ENCODE measurements at places on chromosomes 16 and 17.

DNA sequence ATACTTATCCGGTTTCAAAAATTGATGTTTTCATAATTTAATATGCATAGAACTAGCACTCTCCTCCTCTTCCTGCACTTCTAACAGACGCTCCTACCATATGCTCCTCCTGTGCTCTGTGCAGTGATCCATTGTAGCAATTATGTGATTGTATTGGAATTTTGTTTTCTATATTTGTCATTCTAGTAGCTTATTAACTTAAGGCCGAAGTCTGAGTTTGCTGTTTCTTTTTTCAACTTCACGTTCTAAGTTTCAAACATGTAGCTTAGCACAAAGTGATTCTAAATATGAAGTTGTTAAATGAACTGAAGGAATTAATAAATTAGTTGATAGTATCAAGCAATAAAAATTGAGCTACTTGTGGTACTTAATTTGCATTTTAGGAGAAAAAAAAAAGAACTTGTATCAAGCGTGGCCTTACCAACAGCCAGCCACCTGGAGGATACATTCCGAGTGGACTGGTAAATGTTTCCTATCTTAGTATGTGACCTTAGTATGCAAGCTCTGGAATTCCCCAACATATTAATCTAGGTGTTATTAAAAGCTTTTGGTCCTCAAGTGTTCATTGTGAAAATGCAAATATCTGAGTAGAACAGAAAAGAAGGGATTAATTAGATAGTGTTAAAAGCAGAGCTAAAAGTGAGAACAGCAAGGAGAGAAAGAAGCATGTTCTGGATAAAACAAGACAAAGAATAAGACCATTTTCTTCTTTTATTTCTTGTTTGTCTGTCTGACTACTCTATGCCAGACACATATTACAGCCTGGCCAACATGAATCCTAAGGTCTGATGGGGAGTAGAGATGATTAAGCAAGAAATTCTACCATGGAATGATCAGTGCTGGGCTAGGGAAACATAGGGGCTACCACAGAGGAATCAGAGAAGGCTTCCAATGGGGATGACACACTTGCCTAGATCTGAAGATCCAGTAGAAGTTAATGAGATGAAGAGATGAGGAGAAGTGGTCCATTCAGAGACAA, 290.4 kb upstream of the MON1B start:
- DNase-seq = no peak

- no peak for DNase-seq
These were observed 12.3 kb downstream of the HSDL1 start for GRCh38 chr16:84132527-84133285.

- DNase-seq = no peak
These were observed 16.4 kb upstream of the SLC16A11 start for GRCh38 chr17:7060165-7060891.

GRCh38 chr17:50058296-50058953, 2.5 kb downstream of the ITGA3 start:
- DNase-seq = no peak

GRCh38 chr17:78490156-78490555, 87.0 kb downstream of the DNAH17 start:
- DNase-seq = no peak

DNA sequence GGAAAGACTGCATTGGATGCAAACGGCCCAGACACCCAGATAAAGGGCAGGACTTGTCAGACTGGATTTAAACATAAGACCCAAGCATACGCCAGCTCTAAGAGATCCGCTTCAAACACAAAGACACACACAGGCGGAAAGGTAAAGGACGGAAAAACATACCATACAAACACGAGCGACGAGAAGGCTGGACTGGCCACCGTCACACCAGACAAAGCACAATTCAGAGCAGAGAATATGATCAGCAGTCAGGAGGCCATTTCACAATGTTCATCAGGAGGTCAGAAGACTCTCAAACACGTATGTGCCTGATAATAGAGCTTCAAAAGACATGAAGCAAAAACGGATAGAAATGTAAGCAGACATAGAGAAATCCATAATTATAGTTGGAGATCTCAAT, 84.9 kb upstream of the GNG13 start:
- DNase-seq = no peak

GRCh38 chr17:2194889-2195335, 108.7 kb downstream of the SMG6 start:
- DNase-seq = no peak

- DNase-seq = no peak
These were observed 158.3 kb downstream of the NTN1 start for GRCh38 chr17:9179602-9180001.

- no peak for DNase-seq
These were observed 307.5 kb downstream of the MAP2K4 start for GRCh38 chr17:12328204-12328603.

DNA sequence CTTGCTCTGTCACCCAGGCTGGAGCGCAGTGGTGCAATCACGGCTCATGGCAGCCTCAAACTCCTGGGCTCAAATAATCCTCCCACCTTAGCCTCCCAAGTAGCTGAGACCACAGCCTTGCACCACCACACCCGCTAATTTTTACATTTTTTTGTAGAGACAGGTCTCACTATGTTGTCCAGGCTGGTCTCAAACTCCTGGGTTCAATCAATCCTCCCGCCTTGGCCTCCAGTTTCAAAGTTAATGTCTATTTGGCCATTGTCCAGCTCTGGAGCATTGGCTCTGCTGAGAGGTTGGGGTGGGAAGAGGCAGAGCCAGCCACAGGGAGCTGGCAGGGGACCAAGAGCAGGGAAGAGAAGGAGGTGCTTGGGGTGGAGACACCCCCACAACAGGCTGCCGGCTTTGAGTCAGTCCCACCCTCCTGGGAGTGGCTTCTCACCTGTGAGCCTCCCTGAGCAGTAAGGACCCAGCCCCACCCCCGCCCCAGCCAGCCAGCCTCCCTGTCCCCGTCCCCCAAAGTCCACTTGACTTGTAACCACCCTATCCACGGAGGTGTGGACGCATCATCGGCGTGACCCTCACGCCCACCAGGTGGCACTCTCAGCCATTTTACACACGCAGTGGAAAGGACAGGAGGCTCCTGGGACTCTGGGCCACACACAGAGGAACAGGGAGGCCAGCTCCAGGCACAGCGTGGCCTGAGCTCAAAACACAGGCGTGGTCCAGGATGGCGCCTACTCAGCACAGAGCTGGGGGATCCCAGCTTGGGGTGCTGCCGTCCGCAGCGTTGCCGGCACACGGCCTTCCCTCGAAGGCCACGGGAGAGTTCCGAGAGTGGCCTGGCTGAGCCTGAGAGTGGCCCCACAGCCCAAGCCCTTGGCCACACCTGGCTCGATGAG, 22.8 kb upstream of the PVALEF start:
- no peak for DNase-seq

GRCh38 chr17:74920642-74921025, 2.4 kb downstream of the USH1G start:
- DNase-seq = no peak

GRCh38 chr16:16191493-16192167, 31.7 kb downstream of the ABCC6 start:
- DNase-seq = no peak

DNA sequence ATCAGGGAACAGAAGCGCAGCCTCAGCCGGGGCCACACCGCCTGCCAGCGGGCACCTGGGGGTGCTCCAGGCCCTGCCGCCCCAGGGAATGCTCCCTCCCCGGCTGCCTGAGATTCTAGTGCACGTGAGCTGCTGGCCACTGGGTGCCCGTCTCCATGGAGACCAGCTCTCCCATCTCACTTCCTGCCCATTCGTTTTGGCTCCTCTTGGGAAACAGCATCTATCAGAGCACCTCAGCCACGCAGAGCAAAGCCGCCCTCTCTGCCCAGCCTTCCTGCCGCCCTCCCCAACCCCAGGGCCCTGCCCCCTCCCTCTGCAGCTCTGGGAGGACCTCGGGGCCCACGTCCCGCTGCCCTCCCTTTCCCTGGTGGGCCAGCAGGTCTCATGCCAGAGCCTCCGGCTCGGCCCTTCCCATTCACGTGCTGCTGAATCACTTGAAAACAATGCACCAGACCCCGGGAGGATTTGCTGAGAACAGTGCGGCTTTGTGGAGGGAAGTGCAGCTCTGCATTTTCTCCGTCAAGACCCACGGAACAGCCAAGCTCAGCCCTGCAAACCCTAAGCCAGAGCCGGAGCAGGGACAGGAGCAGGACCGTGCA, 19.4 kb downstream of the CEP295NL start:
- no peak for DNase-seq

- DNase-seq = no peak
These were observed 708.0 kb upstream of the SOX9 start for GRCh38 chr17:71412803-71413202.

DNA sequence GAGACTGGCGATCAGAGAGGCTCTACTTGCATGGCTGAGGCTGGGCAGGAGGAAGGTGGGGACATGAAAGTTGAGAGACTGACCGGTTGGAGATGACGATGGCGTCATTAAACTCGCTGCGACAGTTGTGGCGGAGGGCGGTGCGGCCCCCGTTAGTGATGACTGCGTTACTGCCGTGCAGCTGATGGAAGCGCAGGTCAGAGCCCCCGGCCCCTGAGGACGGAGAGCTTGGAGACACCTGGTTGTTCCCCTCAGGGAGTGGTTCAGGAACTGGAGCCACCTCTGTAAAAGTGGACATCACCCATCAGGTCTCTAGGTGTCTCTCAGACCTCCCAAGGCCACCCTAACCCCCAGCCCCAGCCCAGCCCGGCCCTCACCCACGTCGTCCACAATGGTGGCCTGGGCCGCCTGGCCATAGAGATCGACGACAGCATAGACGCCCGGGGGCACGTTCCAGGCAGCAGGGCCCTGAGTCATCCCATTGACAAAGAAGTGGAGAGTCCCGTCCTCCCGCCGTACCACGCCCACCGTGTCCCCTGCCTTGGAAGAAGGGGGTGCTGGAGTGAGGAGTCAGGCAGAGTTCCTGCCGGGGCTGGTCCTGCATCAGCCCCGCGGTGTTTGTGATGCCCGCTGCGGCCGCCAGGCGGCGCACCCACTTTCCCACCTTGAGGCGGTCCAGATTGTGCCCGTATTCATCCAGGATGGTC, 5.3 kb downstream of the NEURL4 start:
- no peak for DNase-seq

- DNase-seq = no peak
These were observed 271.6 kb upstream of the TNRC6C start for GRCh38 chr17:77686903-77687302.

GRCh38 chr16:3488801-3489200, 6.5 kb downstream of the C16orf90 start:
- no peak for DNase-seq

- no peak for DNase-seq
These were observed 5.5 kb upstream of the MXRA7 start for GRCh38 chr17:76716146-76716838.

DNA sequence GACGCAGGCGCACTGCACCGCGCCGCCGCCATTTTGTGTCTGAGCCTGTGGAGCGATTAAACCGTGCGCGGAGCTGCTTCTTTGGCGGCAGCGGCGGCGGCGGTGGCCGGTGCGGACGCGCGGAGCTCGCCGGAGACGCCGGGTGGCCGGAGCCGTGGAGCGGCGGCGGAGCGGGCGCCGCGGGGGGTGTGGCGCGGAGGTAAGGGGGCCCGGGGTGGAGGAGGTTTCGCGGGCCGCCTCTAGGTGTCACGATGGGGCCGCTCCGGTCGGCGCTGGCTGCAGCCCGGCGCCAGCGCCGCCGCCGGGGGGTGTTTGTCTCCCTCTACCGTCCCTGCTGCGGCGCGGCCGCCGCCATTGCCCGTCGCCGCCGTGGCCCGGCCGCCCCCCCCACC, at the start of gene CTCF:
CTCF (plus strand) TSS at position 1 of the 392 bp plus-strand sequence. CDS start 48,307 bp downstream, outside the sequence.
- DNase-seq = no peak

DNA sequence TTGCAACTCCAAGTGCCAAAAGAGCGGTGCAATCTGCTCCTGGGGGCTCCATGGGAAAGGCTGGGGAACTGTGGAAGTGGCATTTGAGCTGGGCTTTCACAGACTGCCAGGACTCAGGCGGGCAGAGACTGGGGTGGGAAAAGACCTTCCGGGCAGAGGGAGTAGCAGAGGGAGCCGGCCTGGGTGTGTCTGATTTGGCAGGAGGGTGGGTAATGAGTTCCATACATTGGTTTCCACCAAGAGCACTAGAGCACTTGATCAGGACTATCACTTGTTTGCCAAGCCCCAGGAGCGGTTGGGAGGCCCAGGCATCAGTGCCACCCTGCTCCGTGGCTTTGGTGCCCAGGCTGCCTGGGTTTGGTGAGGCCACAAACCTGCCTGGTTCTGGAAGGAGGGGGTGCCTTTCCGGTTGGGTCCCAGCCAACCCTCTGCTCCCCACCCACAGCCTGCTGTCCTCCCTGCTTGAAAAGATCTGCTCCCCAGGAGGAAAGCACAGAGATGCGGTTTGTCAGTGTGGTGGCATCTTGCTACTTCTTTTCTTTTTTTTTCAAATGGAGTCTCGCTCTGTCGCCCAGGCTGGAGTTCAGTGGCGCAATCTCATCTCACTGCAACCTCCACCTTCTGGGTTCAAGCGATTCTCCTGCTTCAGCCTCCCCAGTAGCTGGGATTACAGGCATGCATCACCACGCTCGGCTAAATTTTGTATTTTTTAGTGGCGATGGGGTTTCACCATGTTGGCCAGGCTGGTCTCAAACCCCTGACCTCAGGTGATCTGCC, 3.5 kb upstream of the TRIM47 start:
- DNase-seq = no peak

DNA sequence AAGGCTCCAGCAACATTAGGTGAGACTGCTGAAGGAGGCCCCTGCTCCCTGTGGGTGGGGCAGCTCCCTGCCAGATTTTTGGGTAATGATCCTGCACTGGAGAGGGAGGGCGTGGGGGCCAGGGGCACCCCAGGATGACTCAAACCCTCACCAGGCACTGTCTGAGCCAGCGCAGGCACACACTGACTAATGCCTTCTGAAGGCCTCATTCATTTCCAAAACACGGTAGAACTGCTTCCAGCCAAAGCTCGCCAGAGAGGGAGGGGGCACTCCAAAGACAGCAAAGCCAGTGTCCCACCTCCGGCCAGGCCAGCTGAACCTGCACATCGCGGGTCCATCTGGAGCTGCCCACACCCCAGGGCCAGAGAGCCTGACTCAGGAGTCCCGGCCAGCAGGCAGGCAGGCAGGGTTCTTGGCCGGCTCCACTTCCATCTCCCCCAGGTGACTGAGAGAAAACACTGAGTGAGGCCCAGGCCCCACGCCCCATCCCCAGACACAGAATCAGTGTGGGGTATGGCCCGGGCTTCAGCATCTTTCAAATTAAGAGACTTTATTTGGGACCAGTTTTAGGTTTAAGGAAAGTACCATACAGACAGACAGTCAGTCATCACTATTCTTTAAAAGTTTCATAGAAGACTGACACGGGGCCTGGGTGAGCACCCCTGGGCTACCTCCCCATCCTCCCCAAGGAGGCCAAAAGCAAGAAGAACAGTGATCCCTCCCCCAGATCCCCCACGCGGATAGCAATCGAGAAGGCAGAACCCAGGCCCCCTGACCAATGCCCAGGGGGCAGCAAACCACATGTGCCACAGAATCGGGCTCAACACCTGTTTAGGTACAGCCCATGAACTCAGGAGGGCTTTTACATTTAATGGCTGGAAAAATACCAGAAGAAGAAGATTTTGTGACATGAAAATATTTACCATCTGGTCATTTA, 2.3 kb downstream of the PIEZO1 start:
- DNase-seq = no peak

All from cortex of kidney (tissue), 1 donor.